LHCN-M2 (cell line): ENCODE measurements at places on chromosomes 5 and 9. TPM values are rescaled to one million over a fixed set of nuclear protein-coding genes. Genes with fewer than 3 reads are reported as not detected.

DNA sequence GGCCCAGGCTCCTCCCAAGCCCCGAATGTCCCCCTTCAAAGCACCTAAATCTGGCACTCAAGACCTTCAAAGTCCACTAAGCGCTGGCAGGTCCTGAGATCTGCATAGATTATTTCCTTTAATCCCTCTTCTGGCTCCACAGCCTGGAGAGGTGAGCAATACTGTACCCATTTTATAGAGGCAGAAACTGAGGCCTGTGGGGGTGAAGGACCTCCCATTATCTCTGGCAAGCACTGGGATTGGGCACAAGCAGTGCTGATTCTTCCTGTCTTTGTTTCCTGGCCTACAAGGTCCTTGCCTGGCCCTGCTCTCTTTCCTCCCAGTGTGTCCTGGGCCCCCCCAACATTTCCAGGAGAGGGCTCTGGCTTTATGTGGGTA, 252.3 kb downstream of the PBX3 start:
- DNase-seq: no peak

- peak; percentile 47 for DNase-seq
These were observed 899 bp upstream of the SHC3 start for GRCh38 chr9:89179540-89179894.

DNA sequence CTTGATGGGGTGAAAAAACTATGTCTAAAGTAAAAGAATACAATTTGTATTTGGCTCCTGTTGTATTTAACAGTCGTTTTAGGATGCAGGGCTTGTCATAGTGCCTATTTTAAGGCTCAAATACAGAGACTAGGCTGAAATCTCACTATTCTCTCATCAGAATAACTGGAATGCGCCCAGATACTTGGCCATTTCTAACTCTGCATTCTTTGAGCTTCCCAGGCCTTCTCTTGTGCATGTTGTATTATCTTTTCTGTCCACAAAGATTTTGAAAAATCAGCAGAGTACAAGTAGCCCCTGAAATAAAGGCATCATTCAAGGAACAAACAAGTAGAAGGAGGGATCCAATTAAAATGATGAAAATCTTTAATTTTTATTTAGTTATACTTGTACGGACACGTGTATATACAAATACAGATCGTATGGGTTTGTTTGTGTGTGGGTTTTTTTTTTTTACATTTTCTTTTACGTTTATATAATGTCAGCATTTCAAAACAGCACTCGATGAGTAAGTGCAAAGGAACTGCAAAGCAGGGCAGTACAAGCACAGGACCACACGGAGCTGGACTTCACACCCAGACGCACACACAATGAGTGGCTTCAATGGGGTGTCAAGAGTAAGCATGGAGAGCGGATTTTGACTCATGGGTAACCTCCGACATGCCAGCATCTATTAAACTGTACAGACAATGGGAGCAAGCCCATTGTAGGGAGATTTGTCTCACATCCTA, 294.0 kb downstream of the EFNA5 start:
- DNase-seq: no peak

The SPATA31E1 gene
- not detected in 2 replicates for total RNA-seq

The EGR1 gene
- total RNA-seq: 4.1 and 7.2 TPM in 2 replicates

The CD74 gene
- total RNA-seq: 1.1 and 2.6 TPM in 2 replicates

The OTP gene
- total RNA-seq: not detected in 2 replicates
